ENCODE measurements at places on chromosomes 3 and 15.

DNA sequence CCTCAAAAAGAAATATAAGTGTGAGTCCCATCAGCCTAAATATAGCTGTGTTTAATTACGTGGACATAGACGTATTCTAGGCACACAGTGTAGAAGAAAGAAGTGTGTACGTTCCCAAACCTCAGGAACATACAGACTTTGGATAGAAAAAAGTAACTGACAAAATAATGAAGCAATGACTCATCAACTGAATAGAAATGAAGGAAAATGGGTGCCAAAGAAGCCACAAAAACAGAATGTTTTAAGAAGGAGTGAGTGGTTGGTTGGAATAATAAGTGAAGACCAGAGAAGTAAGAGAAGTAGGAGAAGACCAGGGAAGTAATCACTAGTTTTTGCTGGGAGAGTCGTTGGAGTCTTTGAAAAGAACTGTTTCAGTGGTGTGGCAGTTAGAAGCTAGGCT, 518.1 kb downstream of the ROBO1 start:
- H3K27ac ChIP-seq, result no peak overlapping the region
- H3K36me3 ChIP-seq, result no peaks in the 10 kb centered on the region

DNA sequence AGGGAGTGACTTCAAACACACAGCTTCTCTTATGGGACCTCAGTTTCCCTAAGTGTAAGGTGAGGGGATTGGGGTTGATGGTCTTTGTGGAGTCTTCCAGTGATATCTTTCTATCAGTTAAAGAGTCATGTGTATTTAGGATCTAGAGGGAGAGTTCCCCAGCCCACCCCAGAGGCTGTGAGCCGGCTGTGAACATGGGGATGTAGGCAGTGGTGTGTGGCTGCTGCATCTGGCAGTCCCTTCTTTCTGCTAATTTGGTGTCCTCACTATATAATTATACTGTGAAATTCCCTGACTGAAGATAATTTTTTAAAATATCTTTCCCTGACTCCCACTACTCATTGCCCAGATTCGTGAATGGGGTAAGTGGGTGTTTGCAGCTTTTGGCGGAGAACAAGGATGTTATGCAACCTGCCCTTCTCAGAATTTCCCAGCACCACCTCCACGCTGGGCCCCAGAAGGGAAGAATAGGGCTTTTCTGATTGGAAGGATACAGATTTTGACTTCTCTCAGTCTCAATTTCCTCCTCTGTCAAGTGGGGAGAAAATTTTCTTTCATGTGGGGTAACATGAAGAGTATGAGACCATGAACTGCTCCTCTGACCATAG, 79.0 kb upstream of the RASGRF1 start:
- H3K27ac ChIP-seq, result no peak overlapping the region
- no peak for DNase-seq
- H3K4me3 ChIP-seq, result no peak overlapping the region

DNA sequence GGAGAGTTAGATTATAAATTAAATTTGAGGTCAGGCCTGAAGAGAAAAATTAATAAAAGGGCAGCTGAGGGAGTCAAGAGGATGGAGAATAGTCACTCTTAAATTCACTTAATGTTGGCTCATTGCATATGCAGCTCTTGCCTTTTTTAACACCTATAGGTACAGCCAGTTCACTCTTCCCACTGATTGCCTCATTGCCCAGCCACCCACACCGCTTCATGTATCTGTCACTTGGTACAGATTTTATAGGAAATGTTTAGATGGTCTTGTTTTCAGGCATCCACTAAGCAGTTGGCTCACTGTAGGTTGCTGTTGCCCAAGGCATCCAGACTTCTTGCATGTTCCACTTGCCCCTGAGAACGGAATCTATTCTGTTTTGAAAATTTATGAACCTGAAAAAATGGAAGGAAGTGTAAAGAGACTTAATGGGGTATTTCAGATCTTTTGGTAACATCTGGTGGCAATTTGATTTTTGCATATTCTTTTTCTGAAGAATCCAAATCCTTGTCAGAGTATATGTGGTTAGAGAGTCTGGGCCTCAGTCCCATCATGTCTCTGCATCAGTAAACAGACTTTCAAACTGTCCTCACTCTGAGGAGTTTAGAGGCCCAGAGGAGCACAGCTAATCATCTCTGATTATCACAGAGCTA, 151.9 kb downstream of the RBPMS2 start:
- no peaks in the 10 kb centered on the region for H3K27me3 ChIP-seq
- peaks cover 65% of the 10 kb centered on the region for H3K4me1 ChIP-seq
- DNase-seq, result no peak
- H3K27ac ChIP-seq, result no peak overlapping the region

- H3K4me1 ChIP-seq, result no peaks in the 10 kb centered on the region
- no peak overlapping the region for H3K27ac ChIP-seq
- no peaks in the 10 kb centered on the region for H3K27me3 ChIP-seq
- DNase-seq, result no peak
- H3K4me3 ChIP-seq, result no peak overlapping the region
Observed at GRCh38 chr15:99306694-99307338, 55.5 kb downstream of the LRRC28 start.

DNA sequence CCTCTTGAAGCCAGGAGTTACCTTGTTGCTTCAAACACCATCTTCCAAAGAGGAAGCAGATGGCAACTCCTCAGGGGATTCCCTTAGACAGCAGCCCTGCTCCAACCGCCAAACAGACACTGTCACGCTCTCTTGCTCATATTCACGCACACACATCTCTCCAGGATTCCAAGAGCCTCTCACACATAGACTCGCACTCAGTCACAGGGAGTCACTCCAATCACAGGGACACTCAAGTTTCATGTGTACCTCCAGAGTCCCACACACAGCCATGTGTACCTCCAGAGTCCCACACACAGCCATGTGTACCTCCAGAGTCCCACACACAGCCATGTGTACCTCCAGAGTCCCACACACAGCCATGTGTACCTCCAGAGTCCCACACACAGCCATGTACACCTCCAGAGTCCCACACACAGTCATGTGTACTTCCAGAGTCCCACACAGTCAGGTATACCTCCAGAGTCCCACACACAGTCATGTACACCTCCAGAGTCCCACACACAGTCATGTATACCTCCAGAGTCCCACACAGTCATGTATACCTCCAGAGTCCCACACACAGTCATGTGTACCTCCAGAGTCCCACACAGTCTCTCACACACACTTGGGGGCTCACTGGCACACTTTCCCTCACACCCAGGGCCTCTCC, 6.1 kb downstream of the VWA5B2 start:
- peak; percentile 68 for DNase-seq
- no peak overlapping the region for H3K4me3 ChIP-seq
- peaks cover 21% of the 10 kb centered on the region for H3K27me3 ChIP-seq
- peaks cover 12% of the 10 kb centered on the region for H3K4me1 ChIP-seq
- no peak overlapping the region for H3K27ac ChIP-seq

DNA sequence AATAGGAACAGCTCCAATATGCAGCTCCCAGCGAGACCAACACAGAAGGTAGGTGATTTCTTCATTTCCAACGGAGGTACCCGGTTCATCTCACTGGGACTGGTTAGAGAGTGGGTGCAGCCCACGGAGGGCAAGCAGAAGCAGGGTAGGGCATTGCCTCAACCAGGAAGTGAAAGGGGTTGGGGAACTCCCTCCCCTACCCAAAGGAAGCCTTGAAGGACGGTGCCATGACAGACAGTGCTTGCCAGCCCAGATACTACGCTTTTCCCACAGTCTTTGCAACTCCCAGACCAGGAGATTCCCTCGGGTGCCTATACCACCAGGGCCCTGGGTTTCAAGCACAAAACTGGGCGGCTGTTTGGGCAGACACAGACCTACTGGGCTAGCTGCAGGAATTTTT, 576.9 kb upstream of the NECTIN3 start:
- H3K4me1 ChIP-seq, result no peaks in the 10 kb centered on the region
- DNase-seq, result no peak
- H3K27ac ChIP-seq, result no peak overlapping the region
- no peaks in the 10 kb centered on the region for H3K36me3 ChIP-seq

DNA sequence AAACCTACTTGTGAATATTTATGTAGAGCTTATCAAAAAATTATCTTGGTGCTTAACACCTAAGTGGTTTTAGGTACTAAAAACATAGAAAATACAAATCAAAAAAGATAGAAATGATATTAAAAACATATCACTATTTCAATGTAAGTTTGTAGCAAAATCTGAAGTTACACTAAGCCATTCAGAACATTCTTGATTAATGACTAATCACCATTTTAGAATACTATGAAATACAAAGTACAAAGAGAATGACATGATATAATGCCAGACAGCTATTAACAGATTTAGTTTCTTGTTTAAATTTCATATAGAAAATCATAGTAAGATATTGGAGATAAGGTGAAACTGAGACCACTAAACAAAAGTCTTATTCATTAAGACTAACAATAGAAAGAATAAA, 169.7 kb upstream of the AGTR1 start:
- no peak for DNase-seq
- no peaks in the 10 kb centered on the region for H3K4me1 ChIP-seq

DNA sequence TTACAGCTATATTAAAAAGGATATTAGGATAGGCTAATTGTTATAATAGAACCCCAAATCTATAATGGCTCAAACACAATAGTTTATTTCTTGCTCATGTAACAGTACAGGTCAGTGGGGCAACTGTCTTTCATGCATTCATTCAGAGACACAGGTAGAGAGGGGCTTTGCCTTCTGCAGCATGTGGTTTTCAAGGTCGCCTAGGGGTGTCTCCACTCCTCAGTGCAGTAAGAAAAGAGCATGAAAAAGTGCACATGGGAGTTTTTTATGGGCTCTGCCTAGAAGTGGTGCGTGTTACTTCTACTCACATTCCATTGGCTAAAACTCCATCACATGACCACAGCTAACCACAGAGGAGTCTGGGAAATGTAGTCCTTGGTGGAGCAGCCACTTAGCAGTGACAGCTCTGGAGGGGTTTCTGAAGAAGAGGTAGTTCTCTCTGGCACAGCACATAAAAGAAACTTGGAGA, 1.8 kb downstream of the ZBTB38 start:
- H3K27ac ChIP-seq, result no peak overlapping the region
- no peaks in the 10 kb centered on the region for H3K36me3 ChIP-seq
- DNase-seq, result peak; percentile 93

- no peaks in the 10 kb centered on the region for H3K36me3 ChIP-seq
- no peaks in the 10 kb centered on the region for H3K4me1 ChIP-seq
- H3K4me3 ChIP-seq, result no peak overlapping the region
- DNase-seq, result no peak
- no peak overlapping the region for H3K27ac ChIP-seq
Observed at GRCh38 chr3:57120040-57120439, 45.1 kb downstream of the IL17RD start.

- H3K27ac ChIP-seq, result no peak overlapping the region
- H3K27me3 ChIP-seq, result no peaks in the 10 kb centered on the region
- no peaks in the 10 kb centered on the region for H3K4me1 ChIP-seq
- H3K36me3 ChIP-seq, result peaks cover 14% of the 10 kb centered on the region
- H3K4me3 ChIP-seq, result no peak overlapping the region
- no peak for DNase-seq
Observed at GRCh38 chr3:152413240-152413639, 144.5 kb downstream of the MBNL1 start.

DNA sequence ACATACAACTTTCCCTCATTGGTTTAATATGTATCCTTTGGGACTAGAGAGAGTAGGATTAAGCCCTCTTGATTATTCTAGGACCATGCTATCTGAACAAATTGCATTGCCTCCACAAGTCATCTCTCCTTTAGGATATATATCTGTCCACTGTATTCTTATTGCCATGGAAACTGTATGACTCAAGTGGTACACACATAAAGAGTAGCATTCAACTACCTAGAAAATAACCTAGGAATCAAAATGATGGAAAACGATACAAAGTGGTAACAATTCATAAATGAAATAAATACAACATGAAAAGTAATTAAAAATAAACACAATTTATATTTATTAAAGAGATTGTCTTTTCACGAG, 212.1 kb upstream of the P2RY1 start:
- no peak overlapping the region for H3K27ac ChIP-seq
- no peak overlapping the region for H3K4me3 ChIP-seq

- no peaks in the 10 kb centered on the region for H3K27me3 ChIP-seq
- H3K27ac ChIP-seq, result no peak overlapping the region
- H3K4me3 ChIP-seq, result no peak overlapping the region
- no peaks in the 10 kb centered on the region for H3K4me1 ChIP-seq
- no peak for DNase-seq
Observed at GRCh38 chr3:59234884-59235633, 185.2 kb upstream of the CFAP20DC start.

- DNase-seq, result no peak
- H3K27me3 ChIP-seq, result no peaks in the 10 kb centered on the region
- no peak overlapping the region for H3K27ac ChIP-seq
Observed at GRCh38 chr3:37367436-37367835, 193.1 kb upstream of the LRRFIP2 start.

- H3K27ac ChIP-seq, result no peak overlapping the region
- peaks cover 12% of the 10 kb centered on the region for H3K4me1 ChIP-seq
- H3K27me3 ChIP-seq, result no peaks in the 10 kb centered on the region
Observed at GRCh38 chr3:98588065-98588464, 5.3 kb downstream of the CPOX start.

- no peak overlapping the region for H3K4me3 ChIP-seq
- no peaks in the 10 kb centered on the region for H3K4me1 ChIP-seq
- no peaks in the 10 kb centered on the region for H3K27me3 ChIP-seq
Observed at GRCh38 chr15:80747317-80748053, 31.7 kb upstream of the CEMIP start.

GRCh38 chr3:149382101-149382467, 4.6 kb upstream of the TM4SF1 start:
- H3K4me1 ChIP-seq, result peaks cover 27% of the 10 kb centered on the region
- H3K36me3 ChIP-seq, result no peaks in the 10 kb centered on the region
- H3K4me3 ChIP-seq, result no peak overlapping the region
- no peak for DNase-seq
- no peak overlapping the region for H3K27ac ChIP-seq

GRCh38 chr3:22979581-22979980, 223.5 kb upstream of the UBE2E2 start:
- no peak overlapping the region for H3K4me3 ChIP-seq
- no peak overlapping the region for H3K27ac ChIP-seq
- no peak for DNase-seq
- no peaks in the 10 kb centered on the region for H3K36me3 ChIP-seq

- no peaks in the 10 kb centered on the region for H3K36me3 ChIP-seq
- peaks cover 33% of the 10 kb centered on the region for H3K4me1 ChIP-seq
- no peak overlapping the region for H3K27ac ChIP-seq
- H3K27me3 ChIP-seq, result no peaks in the 10 kb centered on the region
- no peak for DNase-seq
Observed at GRCh38 chr3:126553284-126554084, 5.2 kb downstream of the C3orf22 start.

DNA sequence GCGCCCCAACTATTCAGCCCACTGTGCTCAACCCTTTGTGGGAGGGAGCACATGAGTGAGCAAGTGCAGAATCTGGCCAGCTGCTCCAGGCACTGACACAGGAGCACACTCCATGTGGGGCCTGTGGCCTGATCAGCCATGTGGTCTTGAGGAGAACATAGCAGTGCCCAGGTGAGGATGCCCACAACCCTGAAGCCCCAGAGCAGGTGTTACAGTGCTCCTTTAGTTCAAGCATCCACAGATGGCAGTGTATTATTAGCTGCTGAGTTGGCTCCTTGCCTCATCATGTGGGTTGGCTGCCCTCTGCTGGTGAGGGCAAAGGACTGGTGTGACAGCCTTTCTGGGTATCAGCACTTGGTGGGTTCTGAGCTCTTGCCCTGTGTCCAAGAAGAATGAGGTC, 1588.2 kb downstream of the SI start:
- H3K36me3 ChIP-seq, result no peaks in the 10 kb centered on the region
- H3K27me3 ChIP-seq, result no peaks in the 10 kb centered on the region

- DNase-seq, result no peak
- H3K27ac ChIP-seq, result no peak overlapping the region
- no peaks in the 10 kb centered on the region for H3K27me3 ChIP-seq
- no peaks in the 10 kb centered on the region for H3K36me3 ChIP-seq
- H3K4me3 ChIP-seq, result no peak overlapping the region
Observed at GRCh38 chr3:64848822-64849221, 161.0 kb upstream of the ADAMTS9 start.

Data from common myeloid progenitor, CD34-positive (primary cell).